Amniotic stem cell (primary cell): ENCODE measurements at places on chromosomes 11 and 22.

- DNase-seq = no peak
These were observed 15.0 kb upstream of the ZDHHC13 start for GRCh38 chr11:19101796-19102520.

GRCh38 chr11:93370260-93370659, 39.7 kb downstream of the DEUP1 start:
- DNase-seq = no peak

GRCh38 chr11:7600205-7600775, 73.0 kb downstream of the CYB5R2 start:
- DNase-seq = no peak

GRCh38 chr11:60859616-60860250, 4.0 kb upstream of the PTGDR2 start:
- DNase-seq = no peak

DNA sequence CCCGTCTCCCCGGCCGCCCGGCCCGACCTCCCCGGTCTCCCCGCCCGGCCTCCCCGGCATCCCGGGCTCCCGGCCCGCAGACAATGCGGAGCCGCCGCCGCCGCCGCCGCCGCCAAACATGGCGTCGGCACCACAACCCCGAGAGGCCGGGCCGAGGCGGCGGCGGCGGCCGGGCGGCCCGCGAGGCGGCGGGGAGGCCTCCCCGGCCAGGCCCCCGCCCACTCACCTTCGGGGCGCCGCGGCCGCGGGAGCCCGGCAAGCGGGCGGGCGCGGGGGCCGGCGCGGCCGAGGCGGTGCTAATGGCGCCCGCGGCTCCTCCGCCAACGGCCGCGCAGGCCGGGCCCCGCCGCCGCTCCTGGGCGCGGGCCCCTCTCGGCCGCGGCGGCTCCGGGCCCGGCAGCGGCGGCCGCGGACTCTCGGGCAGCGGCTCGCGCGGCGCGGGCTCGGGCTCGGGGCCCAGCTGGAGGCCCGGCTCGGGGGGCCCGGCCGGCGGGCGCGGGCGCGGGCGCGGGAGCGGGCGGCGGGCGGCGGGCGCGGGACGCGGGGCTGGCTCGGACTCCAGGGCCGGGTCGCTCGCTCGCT, 311 bp downstream of the BRD1 start:
- DNase-seq = no peak

GRCh38 chr11:99406345-99406744, 385.6 kb downstream of the CNTN5 start:
- no peak for DNase-seq

- no peak for DNase-seq
These were observed at the start of gene CYB5R2 for GRCh38 chr11:7672960-7673723. Gene CYB5R2, minus strand, starts transcription at chr11:7673500. Its CDS starts 675 bp downstream, at chr11:7672825.

DNA sequence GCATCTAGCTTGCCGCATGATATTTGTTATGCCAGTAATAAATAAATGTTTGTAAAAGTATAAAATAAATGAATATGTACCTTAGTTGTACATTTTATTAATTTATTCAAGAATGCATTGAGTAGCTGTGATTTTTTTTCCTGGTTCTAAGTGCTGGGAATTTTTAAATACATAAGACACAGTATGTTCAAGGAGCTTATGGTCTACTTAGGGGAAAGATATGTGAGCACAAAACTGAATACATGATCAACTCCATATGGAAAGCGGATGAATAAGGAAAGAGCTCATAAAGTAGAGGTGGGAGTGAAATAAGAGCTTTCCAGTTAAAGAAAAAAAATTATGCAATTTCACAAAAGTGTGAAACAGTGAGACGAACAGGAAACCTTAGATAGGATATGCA, 944.2 kb upstream of the CCDC90B start:
- DNase-seq = no peak

DNA sequence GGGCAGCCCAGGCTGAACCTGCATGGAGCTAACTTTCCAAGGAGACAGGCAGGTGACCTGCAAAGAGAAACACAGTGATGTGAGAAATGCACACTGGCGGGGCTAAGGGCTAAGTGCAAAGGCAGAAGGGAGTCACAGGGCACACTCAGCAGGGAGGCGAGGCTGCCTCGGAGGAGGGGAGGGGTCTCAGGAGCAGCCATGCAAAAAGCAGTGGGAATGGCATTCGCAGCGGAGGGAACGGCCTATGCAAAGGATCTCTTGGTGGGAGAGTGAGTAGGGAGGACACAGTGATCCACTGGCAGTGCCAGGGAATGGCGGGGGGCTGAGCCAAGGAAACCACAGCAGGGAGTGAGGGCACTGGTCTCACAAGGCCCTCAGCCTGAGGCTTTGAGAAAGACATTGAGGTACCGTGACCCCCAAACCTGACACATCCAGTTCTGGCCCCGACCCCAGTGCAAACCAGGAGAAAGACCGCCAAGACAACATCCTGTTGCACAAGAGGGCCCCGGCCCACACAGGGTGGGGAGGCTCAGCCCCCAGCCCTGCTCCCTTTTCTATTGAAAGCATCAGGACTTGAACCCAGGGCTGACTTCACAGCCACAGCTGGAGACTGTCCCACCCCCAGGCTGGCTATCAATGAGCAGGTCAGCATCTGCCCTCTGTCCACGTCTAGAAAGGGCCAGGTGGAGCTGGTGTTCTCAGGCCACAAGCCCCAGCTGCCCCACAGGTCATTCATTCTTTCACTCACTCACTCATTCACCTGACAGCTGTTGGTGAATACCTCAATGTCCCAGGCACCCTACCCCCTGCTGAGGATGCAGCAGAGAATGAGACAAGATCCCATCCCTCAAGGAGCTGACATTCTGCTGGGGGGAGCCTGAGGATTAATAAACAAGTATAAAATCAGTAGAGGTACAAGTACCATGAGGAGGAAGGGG, 50.7 kb downstream of the IGLL1 start:
- no peak for DNase-seq

- DNase-seq = no peak
These were observed 32.8 kb upstream of the NUP50 start for GRCh38 chr22:45130891-45131290.

DNA sequence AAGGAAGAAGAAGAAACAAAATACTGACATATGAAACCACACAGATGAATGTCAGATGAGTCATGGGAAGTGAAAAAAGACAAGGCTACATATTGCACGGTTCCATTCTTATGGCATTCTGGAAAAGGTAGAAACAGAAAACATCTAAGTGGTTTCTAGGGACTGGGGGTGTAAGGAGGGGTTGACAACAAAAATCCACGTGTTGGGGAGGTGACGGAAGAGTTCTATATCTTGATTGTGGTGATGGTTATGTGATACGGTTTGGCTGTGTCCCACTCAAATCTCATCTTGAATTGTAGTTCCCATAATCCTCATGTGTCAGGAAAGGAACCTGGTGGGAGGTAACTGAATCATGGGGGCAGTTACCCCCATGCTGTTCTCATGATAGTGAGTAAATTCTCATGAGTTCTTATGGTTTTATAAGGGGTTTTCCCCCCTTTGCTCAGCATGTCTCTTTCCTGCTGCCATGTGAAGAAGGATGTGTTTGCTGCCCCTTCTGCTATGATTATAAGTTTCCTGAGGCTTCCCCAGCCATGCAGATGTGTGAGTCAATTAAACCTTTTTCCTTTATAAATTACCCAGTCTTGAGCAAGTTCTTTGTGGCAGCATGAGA, 6.4 kb upstream of the ARFGAP3 start:
- DNase-seq = no peak

DNA sequence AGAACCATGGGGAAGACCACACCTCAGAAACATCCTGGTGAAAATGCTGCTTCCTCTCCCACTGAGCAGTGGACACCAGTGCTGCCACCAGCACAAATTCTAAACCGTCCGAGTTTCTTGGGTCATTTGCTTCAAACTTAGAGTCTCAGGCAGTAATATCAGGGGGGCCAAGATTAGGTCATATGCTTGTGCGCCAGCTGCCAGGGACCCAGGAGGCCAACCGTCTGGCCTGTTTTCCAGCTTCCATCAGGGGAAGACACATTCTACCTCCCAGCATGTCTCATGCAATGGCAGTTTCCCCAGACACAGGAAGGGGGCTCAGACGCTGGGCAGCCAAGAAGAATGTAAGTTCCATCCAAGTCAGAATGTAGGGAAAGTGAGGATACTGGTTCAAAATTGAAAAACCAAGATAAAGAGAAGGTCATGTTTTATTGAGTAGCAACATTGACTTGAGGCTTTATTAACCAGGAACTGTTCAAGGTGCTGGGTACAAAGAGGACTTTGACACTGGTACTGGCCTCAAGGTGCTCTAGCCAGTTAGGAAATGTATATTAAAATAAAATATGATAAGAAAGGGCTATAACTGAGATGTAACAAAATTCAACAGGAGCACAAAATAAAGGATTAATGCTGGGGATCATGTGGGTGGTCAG, 59.7 kb upstream of the EED start:
- no peak for DNase-seq

- peak; percentile 36 for DNase-seq
These were observed 55.7 kb downstream of the CD82 start for GRCh38 chr11:44621140-44621681.

GRCh38 chr22:17347724-17348123, 21.5 kb upstream of the CECR2 start:
- DNase-seq = no peak

DNA sequence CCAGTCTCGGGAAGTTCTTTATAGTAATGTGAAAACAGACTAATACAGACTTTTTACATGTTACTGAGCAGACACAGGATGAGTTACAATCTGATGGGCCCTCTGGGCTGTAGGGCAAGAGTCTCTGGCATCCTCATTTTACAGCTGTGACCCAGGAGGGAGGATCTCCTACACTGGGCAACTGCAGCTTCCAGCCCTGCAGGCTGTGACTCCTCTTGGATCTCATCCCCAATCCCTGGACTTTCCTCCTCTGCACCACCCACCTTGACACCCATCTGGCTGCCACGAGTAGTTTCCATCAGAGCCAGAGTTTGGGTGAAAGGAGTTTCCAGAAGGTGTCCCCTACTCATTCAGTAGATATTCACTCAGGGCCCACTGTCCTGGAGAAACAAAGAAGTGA, 48.9 kb upstream of the MYEOV start:
- no peak for DNase-seq

DNA sequence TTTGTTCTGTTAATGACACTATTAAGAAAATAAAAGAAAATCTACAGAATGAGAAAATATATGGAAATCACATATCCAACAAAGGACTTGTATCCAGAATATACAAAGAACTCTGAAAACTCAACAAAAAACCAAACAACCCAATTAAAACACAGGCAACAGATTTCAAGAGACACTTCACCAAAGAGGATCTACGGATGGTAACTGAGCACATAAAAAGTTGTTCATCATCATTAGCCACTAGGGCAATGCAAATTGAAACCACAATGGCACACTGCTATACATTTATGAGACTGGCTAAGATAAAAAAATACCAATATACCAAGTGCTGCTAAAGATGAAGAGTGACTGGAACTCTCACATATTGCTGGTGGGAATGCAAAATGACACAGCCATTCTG, 34.5 kb upstream of the SLC25A1 start:
- DNase-seq = no peak

DNA sequence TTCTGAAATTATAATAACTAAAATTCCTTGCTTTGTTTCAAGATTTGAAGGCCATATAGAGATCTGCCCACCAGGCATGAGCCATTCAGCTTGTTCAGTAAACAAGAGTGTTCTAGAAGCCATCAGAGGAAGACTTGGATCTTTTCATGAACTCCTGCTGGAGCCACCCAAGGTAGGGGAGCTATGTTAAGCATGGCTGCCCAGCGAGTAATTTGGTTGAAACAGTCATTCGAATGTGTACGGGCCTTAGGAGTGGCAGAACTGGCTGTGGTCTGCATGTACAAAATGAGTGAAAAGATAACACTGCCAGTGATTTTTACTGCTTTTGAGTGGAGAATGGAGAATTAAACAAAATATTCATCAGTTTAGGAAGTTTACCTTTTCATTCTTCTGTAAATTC, 103.7 kb downstream of the PPP6R3 start:
- no peak for DNase-seq

- DNase-seq = no peak
These were observed 57.9 kb downstream of the PARVA start for GRCh38 chr11:12435264-12435663.

- DNase-seq = no peak
These were observed 13.6 kb downstream of the FJX1 start for GRCh38 chr11:35631891-35632290.

DNA sequence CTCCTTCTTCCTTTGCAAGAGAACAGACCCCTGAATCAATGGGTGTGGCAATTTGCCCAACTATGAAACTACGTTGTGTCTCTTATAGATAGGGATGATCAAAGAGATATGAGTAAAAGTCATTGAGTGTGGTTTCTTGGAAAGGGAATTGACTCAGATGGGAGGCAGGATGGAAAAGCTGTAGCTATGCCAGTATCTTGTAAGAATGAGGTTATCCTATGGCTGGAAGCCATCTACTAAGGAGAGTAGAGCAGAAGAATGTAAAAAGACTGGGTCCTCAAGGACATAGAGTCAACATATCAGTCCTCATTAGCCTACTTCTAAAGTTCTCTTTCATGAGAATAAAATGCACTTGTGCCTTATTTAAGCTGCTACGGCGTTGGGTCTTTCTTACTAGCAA, 78.9 kb upstream of the POU2AF2 start:
- DNase-seq = no peak

DNA sequence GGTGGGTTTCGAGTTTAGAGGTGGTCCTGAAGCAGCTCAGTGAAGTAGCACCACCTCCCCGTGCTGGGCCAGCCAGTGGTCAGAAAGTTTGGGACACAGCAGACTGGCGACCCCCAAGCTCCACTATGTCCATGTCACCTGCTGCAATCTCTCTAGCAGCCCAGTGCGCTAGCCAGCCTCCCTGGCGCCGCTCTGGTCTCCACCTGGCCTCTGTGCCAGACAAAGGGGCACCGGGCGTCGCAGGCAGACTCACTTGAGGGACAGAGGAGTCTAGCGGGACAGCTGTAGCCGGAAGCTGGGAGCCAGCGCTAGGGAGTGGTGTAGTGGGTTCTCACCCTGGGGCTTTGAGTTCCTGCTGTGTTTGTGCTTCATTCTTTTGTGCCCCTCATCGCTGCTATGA, 25.5 kb downstream of the MYBPC3 start:
- no peak for DNase-seq

DNA sequence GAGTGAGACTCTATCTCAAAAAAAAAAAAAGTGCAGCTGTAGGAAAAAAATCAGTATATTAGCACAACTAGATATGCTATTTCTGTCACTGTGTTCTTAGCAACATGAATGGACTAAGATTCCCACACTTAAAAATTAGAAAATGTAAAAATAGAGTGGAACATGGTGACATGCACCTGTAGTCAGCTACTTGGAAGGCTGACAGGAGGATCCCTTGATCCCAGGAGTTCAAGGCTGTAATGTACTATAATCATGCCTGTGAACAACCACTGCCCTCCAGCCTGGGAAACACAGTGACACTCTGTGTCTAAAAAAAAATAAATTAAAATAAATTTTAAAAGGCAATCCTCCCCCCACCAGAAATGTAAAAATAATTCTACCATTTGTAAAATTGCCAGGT, 29.8 kb downstream of the PICALM start:
- DNase-seq = no peak

GRCh38 chr22:32583074-32583682, 108.6 kb downstream of the FBXO7 start:
- DNase-seq = no peak

- no peak for DNase-seq
These were observed 7.8 kb upstream of the TMA7B start for GRCh38 chr22:39952347-39952746.

- no peak for DNase-seq
These were observed 75.4 kb upstream of the ADSL start for GRCh38 chr22:40270748-40271373.
